ENCODE measurements at places on chromosomes 5 and 9. TPM values are rescaled to one million over a fixed set of nuclear protein-coding genes. Genes with fewer than 3 reads are reported as not detected.
A peak's percentile ranks its signal among the peaks of the same experiment; 100 is the strongest.

The FBP2 gene
- 0.33 TPM for total RNA-seq

The DNAJA1 gene
- 88.0 TPM for total RNA-seq

The TTLL11 gene
- 7.3 TPM for total RNA-seq

The LCN1 gene
- not detected for total RNA-seq

The PRDM9 gene
- not detected for total RNA-seq

The RARS1 gene
- 48.0 TPM for total RNA-seq

The GMCL2 gene
- not detected for total RNA-seq

The OR13C3 gene
- total RNA-seq: not detected

The SPATA31A3 gene
- total RNA-seq: not detected

The GM2A gene
- 35.4 TPM for total RNA-seq

The RPL7A gene
- total RNA-seq: 859 TPM

DNA sequence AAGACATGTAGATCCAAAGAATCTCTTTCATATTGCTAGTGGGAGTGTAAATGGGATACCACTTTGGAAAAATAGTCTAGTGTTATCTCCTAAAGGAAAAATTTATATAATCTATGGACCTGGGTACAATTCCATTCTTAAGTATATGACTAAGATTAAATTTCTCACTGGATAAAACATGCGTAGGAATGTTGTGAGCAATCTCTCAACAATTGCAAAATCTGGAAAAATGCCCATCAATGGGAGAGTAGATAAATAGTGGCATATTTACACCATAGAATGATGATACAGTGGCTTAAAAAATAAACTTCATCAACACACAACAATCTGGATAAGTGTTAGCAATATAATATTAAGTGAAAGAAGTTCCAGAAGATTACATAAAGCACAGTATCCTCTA, 469.5 kb downstream of the MAN2A1 start:
- no peak for DNase-seq

DNA sequence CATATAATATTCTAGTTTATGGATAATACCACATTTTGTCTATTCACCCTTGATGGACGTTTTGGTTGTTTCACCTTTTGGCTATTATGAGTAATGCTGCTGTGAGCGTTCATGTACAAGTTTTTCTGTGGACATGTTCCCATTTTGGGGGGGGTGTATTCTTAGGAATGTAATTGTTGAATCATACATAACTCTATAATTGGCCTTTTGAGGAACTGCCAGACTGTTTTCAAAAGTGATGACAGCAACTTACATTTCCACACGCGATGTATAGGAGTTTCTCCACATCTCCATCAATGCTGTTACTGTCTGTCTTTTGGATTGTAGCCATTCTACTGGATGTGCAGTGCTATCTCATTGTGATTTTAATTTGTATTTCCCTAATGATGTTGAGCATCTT, 69.8 kb downstream of the SLC46A2 start:
- DNase-seq: no peak

- DNase-seq: no peak
These were observed 13.7 kb downstream of the SUB1 start for GRCh38 chr5:32598997-32599549.

DNA sequence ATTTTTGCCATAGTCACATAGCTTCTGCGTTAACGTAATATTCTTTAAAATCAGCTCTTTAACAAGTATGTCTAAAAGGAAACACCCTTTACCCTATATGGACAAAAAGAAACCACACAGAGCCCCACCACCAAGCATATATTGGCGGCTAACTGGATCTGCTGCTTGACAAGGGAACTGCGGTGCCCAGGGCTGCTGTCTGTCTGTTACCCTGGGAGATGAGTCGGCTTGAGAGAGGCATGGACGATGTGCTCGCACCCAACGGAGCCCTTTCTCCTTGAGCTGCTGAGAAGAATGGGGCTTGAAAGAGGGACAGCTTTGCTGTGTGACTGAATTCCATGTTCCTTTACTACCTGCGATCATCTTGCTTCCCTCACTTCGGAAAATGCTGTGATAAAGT, 158.6 kb upstream of the SHB start:
- DNase-seq: no peak

- DNase-seq: peak; percentile 37
These were observed 68.4 kb downstream of the SLC25A46 start for GRCh38 chr5:110807169-110807568.

GRCh38 chr5:143635888-143636287, 176.1 kb upstream of the HMHB1 start:
- no peak for DNase-seq

GRCh38 chr5:34751807-34752736, 86.9 kb upstream of the TTC23L start:
- DNase-seq: peak; percentile 48

GRCh38 chr9:111020594-111020993, 17.7 kb downstream of the LPAR1 start:
- no peak for DNase-seq

DNA sequence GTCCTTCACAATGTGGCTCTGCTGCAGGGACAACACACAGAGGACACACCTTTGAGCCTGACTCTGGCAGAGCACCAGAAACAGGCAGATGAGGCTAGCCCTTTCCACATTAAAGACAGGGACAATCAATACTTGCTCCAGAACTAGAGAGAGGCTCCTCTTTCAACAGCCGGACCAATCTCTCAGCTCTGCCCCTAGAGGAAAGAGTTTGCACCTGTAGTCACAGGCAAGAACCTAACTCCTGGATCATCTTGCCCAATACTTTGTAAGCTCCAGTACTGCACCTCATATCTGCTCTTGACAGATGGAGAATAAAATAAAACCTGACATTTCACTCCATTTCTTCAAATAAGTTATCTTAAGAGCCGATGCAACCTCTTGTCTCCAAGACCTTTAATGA, 52.1 kb downstream of the EPB41L4A start:
- no peak for DNase-seq

- no peak for DNase-seq
These were observed 62.0 kb downstream of the DROSHA start for GRCh38 chr5:31469886-31470285.

- DNase-seq: no peak
These were observed 35.2 kb upstream of the SPARC start for GRCh38 chr5:151721812-151722391.

DNA sequence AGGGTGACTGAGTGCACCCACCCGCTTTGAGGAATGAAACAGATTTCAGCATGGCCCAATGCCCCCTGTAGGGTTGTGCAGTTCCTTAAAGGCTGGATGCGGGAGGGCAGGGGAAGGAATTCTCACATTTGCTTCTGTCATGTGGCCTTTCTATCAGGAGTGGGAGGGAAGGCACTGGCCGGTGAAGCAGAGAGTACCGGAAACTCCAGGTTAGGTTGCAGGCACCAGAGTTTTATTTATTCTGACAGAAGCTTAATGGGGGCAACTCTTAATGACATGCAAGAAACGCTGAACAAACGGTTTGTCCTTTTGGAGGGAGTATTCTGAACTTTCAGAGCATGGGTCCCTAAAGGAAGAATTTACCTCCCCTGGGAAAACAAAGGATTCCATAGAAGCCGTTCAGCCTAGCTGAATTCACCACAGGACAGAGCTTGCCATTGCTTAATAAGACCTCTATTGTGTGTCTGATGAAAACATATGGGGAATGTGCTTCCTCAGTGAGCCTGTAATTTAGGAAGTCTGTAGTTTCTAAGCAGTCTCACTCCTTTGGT, 44.1 kb upstream of the EQTN start:
- DNase-seq: no peak

GRCh38 chr5:146426305-146426704, 20.8 kb upstream of the TCERG1 start:
- DNase-seq: no peak

GRCh38 chr5:52710310-52710971, 77.3 kb upstream of the ITGA1 start:
- DNase-seq: no peak

GRCh38 chr9:34343605-34344004, 14.2 kb downstream of the NUDT2 start:
- no peak for DNase-seq

DNA sequence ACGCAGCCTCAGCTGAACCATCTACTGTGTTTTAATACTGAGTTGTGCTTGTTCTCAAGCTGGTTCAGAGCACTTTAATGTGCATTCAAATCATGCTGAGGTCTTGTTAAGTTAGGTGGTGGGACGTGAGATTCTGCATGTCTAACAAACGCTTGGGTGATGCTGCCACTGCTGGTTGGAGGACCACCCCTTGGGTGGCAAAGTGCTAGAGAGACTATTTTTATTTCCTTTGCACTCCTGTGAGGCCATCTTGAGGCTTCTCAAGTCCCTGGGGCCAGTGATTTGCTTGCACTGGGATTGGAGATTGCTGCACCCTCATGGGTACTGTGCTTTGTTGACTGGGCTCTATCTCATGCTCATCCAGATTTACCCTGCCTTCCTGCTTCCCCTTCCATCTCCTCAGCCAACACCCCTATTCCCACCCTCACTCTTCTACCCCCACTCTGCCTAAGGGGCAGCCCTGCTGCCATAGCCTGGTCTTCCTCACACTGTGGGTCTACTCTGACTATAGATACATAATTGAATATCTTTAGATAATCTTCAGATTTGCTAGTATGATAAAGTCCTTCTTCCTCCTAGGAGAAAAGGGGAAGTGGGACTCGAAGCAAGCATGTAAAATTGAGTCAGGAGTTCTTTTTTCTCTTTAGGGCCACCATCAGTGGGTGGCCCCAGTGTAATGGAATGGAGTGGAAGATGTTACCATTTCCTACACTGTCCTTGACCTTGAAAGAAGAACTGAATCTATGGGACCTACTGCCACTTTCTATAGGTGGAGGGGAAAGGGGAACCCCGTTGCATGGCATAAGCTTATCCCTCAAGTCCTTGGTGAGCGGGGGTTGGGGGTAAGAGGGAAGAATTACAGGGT, 45.1 kb upstream of the SUB1 start:
- no peak for DNase-seq

GRCh38 chr5:177447611-177448243, 1.1 kb downstream of the PRR7 start:
- DNase-seq: no peak

DNA sequence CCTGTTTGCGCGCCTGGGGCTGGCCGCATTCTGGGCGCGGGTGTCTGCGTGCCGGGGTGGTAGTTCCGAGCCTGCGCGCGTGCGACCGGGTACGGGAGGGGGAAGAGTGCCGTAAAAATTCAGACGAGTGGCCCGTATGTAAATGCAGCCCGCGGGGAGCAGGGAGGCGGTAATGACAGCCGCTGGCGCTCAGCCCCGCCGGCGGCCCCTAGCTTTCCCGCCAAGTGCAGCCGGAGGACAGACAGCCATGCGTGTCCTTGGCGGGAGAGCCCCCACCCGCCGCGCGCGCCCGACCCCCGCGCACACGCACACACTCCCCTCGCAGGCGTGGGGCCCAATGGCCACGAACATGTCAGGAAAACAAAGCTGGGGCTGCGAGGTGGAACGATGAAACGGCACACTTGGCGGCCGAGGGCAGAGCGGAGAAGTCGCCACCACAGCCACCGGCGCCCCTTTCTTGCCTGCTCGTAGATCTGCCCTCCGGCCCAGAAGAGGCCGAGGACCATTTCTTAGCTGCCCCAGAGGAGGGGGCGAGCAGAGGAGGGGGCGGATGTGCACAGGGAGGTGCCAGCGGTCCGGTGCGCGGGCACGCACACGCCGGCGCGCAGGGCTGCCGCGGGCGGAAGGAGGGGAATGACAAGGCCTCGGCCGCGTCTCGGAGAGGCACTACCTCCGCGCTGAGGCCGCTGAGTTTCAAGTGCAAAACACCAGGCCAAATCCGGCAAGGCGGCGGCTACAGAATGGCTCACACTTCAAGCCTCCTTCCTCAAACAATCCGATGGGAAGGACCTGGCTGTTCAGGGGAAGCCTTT, 208.4 kb downstream of the MEF2C start:
- no peak for DNase-seq

GRCh38 chr9:38149647-38150046, 80.6 kb upstream of the SHB start:
- DNase-seq: no peak

DNA sequence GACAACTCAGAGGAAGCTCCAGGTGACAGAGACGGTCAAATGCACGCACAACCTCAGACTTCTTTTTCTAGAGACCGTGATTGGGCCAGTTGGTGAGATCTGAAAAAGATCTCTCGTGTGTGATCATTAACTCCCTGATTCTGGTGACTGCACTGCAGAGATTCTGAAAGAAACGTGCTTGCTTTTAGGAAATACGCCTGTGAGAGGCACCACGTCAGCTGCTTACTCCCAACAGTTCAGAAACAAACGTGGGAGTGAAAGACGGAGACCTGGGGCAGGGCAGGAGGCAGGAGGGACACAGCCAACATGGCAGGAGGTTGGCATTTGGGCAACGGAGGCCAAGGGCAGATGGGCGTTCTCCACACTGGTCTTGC, 15.9 kb downstream of the SLC12A7 start:
- no peak for DNase-seq

DNA sequence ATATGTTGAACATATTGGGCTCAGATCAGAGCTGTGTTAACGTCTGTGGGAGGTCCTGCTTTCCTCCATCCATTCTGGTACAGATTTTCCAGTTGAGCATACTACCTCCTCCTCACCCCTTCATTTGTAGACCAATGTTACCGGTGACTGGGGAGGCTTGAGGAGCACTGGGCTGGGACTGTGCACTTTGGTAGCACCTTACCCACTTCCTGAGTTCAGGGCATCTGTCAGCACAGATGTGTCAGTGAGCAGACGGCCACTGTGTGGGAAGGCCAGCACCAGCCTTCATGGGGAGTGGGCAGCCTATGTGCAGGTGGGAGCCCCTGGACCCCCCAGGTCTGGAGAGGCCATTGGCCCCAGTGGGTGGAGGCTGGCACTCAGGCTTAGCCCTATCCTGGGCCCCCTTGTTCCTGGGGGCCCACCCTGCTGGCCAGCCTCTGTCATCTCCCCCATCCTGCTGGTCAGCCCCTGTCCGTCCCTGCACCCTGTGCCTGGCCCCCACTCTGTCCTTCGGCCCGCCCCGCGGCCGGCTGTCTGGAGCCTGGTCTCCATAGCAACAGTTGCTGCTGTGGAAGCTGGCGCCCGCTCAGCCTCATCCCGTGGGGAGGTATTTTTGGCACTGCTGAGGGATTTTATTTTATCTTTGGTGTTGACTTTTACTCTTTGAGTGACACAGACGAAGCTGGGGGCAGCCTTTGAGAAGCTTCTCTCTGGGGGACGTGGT, 21.3 kb downstream of the WNK2 start:
- peak; percentile 82 for DNase-seq

DNA sequence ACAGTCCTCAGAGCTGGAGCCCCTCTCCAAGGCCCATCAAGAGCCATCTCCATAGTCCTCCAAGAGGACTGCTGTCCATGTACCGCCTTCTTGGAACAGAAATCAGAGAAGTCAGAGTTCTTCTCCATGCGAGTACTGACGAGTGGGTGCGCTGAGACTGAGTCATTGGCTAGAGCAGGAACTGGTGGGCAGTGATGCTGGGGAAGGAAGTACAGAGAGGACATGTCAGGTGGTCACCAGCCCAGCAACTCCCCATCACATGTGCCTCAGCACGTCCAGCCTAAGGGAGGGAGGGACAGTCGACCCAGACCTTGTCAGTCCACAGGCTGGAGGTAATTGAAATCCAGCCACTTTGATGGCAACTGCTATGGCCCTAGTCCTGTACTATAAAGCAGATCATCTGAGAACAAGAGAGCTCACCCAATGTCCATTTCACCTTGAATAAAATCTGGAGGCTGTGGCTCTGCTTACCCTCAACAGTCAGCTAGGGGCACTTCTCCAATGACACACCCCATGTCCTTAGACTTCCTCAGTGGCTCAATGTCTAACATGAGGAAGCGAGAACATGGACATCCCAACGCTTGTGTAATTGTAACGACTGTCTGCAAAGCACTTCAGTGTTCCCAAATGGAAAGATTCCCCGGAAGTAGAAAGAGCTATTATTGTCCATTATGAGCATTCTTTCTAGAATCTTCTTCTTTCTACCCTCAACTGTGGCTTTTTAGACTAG, 15.0 kb upstream of the FBP1 start:
- DNase-seq: no peak
